ENCODE measurements at places on chromosomes 2 and 18. TPM values are rescaled to one million over a fixed set of nuclear protein-coding genes. Genes with fewer than 3 reads are reported as not detected.

SLC9A4 gene
- 7.6 TPM for total RNA-seq

HADHB gene
- total RNA-seq, result 195 TPM

ADAM23 gene
- total RNA-seq, result not detected

PSMD1 gene
- total RNA-seq, result 121 TPM

VAMP8 gene
- 47.0 TPM for total RNA-seq

UGT1A3 gene
- total RNA-seq, result 4.1 TPM

IGFBP2 gene
- 42.6 TPM for total RNA-seq

FBLN7 gene
- total RNA-seq, result 0.15 TPM

DSG1 gene
- not detected for total RNA-seq

SDC1 gene
- 132 TPM for total RNA-seq

NEURL3 gene
- total RNA-seq, result 31.1 TPM

IL1R1 gene
- 21.5 TPM for total RNA-seq

ST8SIA3 gene
- not detected for total RNA-seq

ANO7 gene
- 1.8 TPM for total RNA-seq

ZSWIM2 gene
- total RNA-seq, result not detected

CREG2 gene
- 0.70 TPM for total RNA-seq

GREB1 gene
- not detected for total RNA-seq

LRP2 gene
- 0.20 TPM for total RNA-seq

SLC4A5 gene
- 1.2 TPM for total RNA-seq

SNTG2 gene
- not detected for total RNA-seq

DES gene
- total RNA-seq, result 0.30 TPM

FN1 gene
- total RNA-seq, result 4,728 TPM

GPAT2 gene
- 2.0 TPM for total RNA-seq

ITPRIPL1 gene
- total RNA-seq, result 4.2 TPM

BCL11A gene
- total RNA-seq, result 0.80 TPM

ZNF804A gene
- total RNA-seq, result 0.10 TPM

SLC11A1 gene
- 0.05 TPM for total RNA-seq
